ENCODE measurements at places on chromosomes 3 and 15.

DNA sequence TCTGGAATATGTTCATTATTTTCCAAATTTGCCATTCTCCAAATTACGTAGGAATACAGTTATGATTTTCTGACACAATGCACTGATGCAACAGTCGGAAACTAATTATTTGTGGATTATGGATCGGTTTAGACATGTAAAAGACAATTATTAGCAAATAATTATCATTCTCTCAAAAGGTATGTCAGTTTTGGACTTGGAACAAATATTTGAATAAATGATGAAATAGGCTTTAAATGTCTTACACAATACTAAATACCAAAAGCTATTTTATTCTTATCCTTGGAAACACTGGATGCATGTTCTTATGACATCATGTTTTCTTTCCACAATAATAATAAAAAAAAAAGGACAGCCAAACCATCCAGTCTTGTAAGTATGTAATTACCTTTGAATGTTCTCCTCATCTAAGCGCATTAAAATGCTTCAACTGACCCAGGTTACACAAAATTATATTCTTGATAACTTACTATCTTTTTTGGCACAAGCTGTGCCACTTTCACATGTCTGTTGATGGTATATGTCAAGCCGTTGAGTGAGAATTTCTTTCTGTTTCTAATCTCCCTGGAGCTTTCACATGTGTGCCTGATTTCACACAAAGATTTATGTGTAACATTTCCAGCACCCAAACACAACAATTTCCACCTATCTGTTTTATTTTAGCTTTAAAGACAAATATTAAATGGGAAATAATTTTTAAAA is 238.5 kb upstream of the ZNF385D start:
- DNase-seq = peak; percentile 34

DNA sequence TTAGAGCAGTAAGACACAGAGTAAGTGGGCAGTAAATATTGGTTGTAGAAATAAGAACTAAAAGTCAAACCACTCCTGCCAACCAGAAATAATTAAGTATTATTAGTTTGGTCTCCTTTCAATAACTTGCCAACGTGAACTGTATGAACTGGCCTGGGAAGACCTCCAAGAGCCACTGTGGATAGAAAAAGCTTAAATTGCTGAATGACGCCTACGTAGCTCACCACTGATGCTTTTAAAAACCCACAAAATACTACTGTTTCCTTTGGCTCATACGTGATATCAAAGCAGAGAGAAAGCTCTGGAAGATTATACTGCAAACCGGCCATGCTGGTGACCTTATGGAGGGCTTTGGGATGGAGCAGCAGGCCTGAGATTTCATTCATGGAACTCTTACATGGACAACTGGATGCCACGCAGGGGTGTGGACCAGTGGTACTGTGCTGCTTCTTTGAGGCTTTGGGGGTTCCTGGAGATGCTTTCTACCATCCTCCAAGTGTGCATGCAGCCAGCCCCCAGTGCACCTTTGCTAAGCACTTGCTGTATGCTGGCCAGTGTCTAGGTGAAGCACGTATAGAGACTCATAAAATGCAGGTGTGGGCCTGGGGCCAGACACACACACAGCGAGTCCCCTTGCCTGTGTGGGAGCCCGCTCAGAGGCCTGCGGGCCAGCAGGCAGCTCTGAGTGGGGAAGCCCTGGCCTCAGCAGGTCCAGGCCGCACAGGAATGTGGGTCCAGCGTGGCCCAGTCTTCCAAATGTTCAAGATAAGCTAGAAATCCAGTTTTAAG is 66.8 kb downstream of the ABTB1 start:
- no peak for DNase-seq

- DNase-seq = no peak
Measured at GRCh38 chr3:33076952-33077351, 20.0 kb downstream of the GLB1 start.

DNA sequence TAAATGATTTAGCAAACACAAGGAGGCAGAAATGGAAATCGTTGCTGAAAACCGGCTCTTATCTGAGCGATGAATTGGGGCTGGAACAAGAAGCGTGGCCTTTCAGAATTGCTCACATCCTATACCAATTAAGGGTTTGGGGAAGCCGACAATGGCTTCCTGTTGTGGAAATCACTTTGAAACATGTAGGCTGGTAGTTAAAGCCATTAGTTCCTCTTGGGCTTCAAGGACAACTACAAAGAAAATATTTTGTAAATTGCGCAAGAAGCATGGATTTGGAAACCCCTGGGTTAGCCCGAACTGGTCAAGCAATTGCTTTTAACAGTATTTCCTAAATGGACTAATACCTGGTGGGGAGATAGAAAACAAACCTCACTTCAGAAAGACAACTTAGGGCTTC is 182.4 kb downstream of the ADAMTS9 start:
- DNase-seq = no peak

DNA sequence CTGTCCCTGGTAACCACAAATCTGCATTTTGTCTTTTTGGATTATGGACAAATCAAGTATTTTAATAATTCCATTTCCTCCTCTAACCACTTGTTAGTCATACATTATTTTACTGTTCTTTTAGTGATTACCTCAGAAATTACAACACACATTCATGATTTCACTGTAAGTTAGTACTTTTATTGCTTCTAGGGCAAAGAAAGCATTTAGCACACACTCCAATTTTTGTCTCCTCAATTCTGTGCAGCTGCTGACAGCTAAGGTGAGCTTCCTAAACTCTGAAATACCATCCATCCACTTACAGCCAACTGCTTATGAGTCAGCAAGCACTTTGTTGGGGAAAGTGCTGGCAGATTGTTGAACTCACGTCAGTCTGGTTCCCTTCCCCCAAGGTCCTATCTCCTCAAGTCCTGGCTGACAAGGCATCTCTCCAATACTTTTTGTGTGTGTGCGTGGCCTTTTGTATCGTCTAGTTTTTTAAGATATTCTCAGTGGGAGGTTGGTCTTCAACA is 49.4 kb upstream of the TNFAIP8L3 start:
- DNase-seq = peak; percentile 72

GRCh38 chr15:63490345-63491034 is 13.9 kb upstream of the USP3 start:
- no peak for DNase-seq

DNA sequence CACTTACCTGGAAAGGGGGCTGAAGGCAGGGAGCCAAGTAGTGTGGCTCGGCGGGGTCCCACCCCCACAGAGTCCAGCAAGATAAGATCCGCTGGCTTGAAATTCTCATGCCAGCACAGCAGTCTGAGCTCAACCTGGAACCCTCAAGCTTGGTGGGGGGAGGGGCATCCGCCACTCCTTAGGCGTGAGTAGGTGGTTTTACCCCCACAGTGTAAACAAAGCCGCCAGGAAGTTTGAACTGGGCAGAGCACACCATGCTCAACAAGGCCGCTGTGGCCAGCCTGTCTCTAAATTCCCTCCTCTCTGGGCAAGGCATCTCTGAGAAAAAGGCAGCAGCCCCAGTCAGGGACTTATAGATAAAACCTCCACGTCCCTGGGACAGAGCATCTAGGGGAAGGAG is 156.3 kb downstream of the KBTBD8 start:
- DNase-seq = no peak

DNA sequence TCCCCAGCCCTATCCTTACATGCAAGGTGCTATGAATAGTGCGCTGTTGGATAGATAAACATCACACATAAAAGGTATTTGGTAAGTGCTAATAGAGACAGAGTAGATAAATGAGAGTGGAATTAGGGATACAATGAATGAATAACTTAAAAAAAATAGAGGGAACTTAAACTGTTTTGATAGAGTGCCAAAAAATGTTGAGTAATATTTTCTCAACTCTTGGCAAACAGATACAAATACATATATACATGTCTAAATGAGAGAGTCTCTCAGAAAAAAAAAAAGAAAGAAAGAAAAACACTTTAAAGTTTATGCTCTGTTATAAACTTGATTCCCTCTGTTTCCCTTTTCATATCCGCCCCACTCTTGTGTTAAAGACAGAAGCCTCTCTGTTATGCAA is 667.4 kb downstream of the ROBO2 start:
- DNase-seq = no peak

GRCh38 chr15:67403428-67404154 is 117.3 kb upstream of the C15orf61 start:
- no peak for DNase-seq

GRCh38 chr3:24582431-24583403 is 88.1 kb upstream of the THRB start:
- DNase-seq = peak; percentile 49

GRCh38 chr15:69725275-69725674 is 272.7 kb downstream of the RPLP1 start:
- no peak for DNase-seq

DNA sequence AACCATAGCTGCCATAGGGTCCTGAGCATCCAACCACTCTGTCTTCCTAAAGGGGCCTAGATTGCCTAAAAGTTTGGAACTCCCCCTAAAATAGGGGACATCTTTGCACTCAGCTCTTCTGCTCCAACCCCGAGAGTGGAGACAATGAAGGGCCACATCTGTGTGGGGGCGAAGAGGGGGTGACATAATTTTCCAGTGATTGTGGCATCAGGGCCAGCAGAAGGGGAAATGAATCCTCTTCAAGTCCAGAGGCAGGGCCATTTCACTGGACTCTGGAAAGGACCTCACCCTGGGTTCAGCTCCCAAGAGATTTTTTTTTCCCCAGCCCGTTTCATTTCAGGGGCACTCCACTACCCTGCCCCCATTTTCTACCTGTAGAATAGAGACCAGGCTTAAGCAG is 4.6 kb upstream of the ANKRD63 start:
- no peak for DNase-seq

GRCh38 chr3:61369678-61370077 is 118.4 kb upstream of the FHIT start:
- DNase-seq = no peak

GRCh38 chr3:41502023-41502422 is 302.7 kb downstream of the CTNNB1 start:
- peak; percentile 2 for DNase-seq

DNA sequence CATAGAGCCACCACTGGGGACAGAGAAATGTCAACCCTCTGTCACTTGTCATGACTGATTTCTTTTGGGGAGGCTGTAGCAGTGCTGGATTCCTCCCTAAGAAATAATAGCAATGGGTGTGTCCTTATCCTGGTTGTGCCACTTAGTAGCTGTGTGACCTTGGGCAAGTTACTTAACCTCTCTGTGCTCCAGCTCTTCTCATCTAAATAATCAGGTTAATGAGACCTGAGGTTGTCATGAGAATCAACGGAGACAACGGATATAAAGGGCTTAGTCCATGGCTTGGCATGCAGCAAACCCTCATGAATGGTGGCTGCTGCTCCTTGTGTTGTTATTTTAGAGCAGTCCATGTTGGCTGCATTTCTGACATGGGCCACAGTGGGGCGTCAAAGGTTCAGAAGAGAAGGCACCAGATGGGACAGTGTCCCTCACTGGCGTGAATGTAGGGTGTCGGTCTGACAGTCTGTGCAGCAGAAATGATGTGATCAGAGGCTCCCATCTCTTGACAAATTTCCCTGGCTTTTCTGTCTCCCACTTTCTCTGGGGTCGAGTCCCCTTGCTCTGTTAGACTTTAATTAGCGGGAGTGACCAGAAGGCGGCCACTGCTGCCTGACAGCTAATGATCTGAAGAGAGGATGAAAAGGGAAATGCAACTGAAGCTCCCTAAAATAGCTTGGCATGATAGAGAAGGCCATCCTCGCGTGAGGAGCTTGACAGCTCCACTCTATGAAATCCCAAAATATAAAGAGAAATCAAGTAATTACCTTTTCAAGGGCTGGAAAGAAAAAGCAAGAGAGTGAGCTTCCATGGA is 209.4 kb downstream of the CADPS start:
- peak; percentile 79 for DNase-seq

GRCh38 chr3:5301651-5302297 is 114.3 kb downstream of the EDEM1 start:
- peak; percentile 59 for DNase-seq

- DNase-seq = no peak
Measured at GRCh38 chr15:92612891-92613290, 42.7 kb downstream of the FAM174B start.

- DNase-seq = peak; percentile 75
Measured at GRCh38 chr3:71310980-71311660, 272.4 kb downstream of the FOXP1 start.

GRCh38 chr3:73475175-73475574 is 149.6 kb downstream of the PDZRN3 start:
- DNase-seq = no peak

DNA sequence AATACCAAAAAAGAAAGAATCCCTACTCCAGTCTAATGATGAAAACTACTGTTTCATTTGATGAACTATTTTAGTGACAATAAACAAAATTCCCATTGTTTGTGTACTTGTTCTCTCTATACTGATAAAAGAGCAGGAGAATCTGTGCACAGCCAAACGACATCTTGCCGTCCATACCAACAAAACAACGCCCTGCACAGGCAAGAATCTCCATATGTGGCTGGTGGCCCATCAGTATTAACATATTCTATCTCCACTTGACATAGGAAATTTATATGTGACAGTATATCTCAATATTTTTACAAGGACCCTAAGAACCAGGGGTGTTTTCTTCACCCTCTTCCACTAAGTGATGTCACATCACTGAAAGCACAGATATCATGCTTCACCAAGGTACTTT is 279.5 kb downstream of the ULK4 start:
- peak; percentile 6 for DNase-seq

DNA sequence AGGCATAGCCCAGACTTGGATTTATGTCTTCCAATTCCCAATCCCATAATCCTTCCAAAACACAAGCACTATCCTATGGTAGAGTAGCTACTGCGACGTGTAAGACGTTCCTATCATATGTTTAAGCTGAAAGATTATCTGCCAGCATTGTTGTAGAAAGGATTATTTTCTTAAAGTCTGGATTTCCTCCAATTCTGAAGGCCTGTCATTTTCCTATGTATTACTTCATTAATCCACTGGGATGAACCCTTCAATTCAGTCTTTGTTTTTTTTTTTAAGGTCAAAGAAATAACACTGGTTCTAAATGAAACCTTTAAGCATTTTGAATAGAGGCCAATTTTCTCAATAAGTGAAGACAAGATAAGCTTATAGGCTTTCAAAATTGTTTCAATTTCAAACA is 289.0 kb downstream of the SLC9A9 start:
- no peak for DNase-seq

DNA sequence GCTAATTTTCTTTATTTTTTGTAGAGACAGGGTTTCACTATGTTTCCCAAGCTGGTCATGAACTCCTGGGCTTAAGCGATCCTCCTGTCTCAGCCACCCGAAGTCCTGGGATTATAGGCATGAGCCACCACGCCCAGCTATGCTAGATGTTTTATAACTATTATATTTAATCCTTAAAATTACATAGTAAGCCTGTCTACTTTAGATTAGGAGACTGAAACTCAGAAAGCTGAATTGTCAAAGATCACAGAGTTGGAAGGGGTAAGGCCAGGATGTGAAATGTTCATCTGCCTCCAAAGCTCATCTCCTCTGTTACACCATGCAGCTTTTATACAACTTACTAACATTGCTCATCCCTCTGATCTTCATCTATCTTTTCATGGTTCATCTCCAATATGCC is 89.8 kb downstream of the MAP2K5 start:
- DNase-seq = no peak

GRCh38 chr3:51620543-51620942 is 50.5 kb upstream of the TEX264 start:
- DNase-seq = peak; percentile 53

DNA sequence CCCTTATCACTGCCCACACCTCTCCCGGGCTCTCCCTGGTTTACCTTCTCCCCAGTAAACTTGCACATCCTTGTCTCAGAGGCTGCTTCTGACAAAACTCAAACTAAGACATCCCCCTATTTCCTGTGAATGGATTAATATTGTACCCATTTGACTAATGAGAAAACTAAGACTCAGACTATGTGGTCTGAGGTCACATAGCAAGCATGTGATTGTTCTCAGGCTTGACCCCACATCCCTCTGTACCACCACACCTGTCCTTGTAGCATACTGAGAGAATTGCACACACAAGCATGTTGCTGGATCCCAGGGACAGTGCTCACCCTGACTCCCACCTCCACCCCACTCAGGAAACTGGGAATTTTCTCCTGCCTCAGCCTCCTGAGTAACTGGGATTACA is 90.7 kb upstream of the HES1 start:
- DNase-seq = no peak
